ENCODE measurements at places on chromosomes 5 and 9.

- DNase-seq = no peak
Observed at GRCh38 chr9:22214021-22214420, 204.9 kb upstream of the CDKN2B start.

GRCh38 chr5:14745753-14746152 lies 81.2 kb downstream of the OTULIN start:
- DNase-seq = no peak

DNA sequence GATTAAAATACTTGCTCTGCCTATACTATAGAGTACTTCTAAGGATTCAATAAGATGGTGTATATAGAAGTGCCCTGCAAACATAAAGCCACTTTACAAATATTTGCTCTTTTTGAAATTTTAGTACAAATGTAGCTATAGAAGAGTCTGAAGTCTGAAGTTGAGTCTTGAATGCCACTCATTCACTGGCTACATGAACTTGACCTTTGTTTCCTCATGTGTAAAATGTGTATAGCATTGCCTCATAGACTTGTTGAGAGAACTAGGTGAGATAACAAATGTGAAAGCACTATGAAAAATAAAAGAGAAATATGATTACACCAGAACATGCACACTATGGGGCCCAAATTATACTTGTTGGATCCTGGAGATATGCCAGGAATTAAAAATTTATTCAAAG lies 244.7 kb downstream of the SEC61B start:
- peak; percentile 27 for DNase-seq

- no peak for DNase-seq
Observed at GRCh38 chr5:85173469-85173868, 788.8 kb upstream of the EDIL3 start.

GRCh38 chr5:141326088-141326854 lies 4.0 kb upstream of the PCDHGA1 start:
- peak; percentile 81 for DNase-seq

- no peak for DNase-seq
Observed at GRCh38 chr9:31089549-31090221, 1294.8 kb upstream of the ACO1 start.

- peak; percentile 100 for DNase-seq
Observed at GRCh38 chr5:138542956-138543729, at the start of gene ETF1. TSS of gene ETF1 (minus strand) at chr5:138543236. CDS start at chr5:138542918, 318 bp downstream.

GRCh38 chr5:1342268-1342667 lies 2.6 kb downstream of the CLPTM1L start:
- no peak for DNase-seq

DNA sequence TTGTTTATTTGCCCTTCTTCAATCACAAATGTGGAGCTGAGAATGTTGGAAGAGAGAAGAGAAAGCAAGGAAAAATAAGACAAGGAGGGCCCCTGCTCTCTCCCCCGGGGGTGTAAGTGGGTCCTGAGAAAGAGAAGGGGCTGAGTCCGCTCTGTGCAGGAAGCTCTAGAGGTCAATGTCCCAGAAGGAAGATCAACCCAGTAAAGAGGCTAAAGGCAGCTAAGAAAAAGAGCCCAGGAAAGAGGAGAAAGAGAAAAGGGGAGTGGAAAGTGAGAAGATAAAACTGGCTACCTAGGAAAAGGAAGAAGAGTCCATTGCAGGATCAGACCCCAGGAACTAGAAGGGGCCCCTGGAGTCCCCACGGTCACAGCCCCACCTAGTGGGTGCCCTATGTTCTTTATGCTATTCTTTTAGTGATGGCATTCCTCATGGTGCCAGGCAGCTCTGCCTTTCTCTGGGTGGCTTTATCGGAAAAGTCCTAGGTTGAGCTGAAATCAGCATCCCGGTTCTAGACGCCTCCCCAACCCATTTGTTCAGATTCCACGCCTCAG lies 583.4 kb downstream of the ACTL7B start:
- peak; percentile 77 for DNase-seq

- peak; percentile 57 for DNase-seq
Observed at GRCh38 chr9:3664044-3664443, 138.2 kb upstream of the RFX3 start.

- DNase-seq = peak; percentile 77
Observed at GRCh38 chr9:91758491-91758981, 191.5 kb downstream of the ROR2 start.

DNA sequence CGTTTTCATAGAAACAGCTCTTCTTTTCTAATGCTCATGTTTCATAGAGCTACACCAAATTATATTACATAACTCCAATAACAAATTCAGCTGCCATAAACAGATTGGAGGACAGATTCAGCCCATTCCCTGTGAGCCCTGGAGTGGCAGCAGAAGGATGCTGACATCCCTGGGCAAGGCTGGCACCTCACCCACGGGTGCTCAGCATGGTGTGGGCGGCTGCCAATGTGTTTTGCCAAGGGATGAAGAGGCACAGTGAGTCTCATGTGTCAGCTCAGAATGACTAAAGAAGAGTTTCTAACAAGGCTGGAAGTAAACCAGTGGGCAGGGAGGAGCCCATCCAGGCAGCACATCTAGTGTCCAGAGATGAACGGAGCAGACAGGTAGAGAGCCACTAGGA lies 127.1 kb upstream of the ICE1 start:
- DNase-seq = no peak

GRCh38 chr9:28976684-28977083 lies 1403.4 kb upstream of the C9orf72 start:
- no peak for DNase-seq

DNA sequence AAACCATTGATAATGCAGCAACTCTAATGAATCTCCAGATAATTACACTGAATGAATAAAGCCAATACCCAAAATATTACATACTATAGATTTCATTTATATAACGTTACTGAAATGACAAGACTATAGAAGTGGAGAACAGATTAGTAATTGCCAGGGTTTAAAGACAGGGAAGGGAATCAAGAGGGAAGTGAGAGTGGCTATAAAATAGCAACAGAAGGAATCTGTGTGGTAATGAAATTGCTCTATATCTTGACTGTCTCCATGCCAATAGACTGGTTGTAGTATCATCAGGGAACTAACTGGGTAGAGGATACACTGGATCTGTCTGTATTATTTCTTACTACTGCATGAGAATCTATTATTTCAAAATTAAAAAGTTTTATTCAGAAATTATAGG lies 396.5 kb upstream of the RPS23 start:
- no peak for DNase-seq

DNA sequence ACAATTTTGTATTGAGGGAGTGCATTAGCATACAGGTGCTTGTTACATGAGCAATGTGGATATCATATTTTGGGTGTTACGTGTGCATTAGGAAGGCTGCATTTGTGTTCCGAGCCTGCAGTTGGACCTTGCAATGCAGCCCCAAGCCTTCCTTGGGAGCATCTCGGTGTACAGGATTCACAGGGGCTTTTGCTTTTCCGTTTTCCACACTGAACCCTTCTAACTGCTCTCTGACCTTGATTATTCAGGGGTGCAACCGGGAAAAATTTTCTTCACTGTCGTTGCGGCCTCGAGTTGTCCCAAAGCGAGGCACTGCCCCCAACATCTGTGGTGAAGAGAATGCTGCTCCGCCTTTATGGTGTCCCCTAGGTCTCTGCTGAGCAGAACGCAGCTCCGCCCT lies 80.1 kb upstream of the PLEKHG4B start:
- DNase-seq = peak; percentile 46

- DNase-seq = peak; percentile 47
Observed at GRCh38 chr5:27316271-27316650, 277.9 kb upstream of the CDH9 start.

DNA sequence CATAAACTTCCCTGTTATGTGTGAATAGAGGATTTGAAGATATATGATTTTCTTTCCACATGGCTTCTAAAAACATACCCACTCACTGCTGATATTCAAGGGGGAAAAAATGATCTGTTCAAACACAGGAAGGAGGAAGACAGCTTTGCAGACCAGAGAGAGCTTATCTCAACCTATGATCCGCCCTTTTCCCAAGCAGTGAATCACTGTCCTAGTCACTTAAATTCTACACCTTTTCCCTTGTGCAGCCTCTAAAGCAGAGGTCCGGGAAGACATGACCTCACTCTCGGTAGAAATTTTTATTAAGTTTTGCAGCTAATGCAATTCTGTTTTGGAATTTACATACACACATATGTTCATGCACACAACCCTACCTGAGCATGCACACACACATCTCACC lies 197.2 kb downstream of the DIRAS2 start:
- DNase-seq = no peak

- no peak for DNase-seq
Observed at GRCh38 chr5:11363631-11364178, 540.5 kb downstream of the CTNND2 start.

DNA sequence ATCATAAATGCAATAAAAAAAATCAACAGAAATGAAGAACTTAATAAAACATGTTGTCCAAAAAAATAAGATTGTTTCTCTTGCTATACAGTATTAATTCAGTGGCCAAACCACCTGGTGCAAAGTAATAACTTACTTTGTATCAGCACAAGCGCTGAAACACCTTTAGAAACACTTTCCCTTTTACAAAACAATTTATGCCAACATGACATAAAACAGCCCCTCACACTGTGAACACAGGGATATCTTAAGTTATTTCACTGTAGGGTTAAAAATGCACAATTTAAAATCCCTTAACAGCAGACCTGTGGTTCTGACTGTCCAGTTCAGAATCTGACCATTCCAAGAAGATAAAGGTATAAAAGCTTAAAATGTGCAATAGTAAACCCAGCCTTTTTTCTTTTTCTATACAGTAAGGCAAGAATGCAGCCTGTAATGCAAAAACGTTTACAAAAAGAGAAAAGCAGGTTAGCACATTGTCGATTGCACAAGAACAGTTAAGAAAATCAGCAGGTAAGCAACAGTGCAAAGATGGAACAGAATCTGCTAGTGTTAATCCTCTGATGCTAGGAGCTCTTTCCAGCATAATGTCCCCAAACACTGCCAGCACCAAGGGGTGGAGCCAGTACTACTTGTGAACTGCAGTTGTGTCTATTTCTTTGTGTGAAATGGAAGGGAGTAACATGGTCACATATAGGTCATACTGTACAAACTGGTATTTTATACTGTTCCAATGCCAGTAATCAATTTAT lies 21.6 kb downstream of the RAB14 start:
- no peak for DNase-seq

- peak; percentile 77 for DNase-seq
Observed at GRCh38 chr5:160082614-160083500, 36.4 kb downstream of the PWWP2A start.

GRCh38 chr5:179733772-179734126 lies 1.1 kb downstream of the MAML1 start:
- DNase-seq = no peak

GRCh38 chr9:4237748-4238511 lies 61.9 kb downstream of the GLIS3 start:
- no peak for DNase-seq
